ENCODE measurements at places on chromosomes 3 and 15.

- no peak for DNase-seq
Observed at GRCh38 chr3:99167071-99167470, 265.6 kb upstream of the DCBLD2 start.

DNA sequence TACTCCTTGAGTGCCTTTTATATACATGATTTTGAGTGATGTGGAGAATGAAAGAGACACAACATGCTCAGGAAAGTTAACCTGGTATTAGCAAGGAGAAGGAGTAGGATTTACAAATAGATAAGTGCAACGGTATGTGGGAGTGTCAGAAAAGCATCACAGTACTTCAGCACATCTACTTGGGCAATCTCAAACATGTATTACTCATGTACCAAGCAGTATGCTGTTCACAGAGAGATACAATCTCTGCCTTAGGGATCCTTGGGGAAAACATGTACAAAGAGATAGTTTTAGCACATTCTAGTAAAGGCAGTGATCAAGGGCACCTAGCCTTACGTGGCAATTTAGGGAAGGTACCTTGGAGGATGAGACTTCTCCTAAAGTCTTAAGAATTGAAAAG, 146.5 kb downstream of the FILIP1L start:
- no peak for DNase-seq

- DNase-seq: no peak
Observed at GRCh38 chr3:69547461-69547880, 161.6 kb upstream of the FRMD4B start.

- DNase-seq: no peak
Observed at GRCh38 chr3:51353691-51354090, 31.4 kb upstream of the MANF start.

GRCh38 chr3:32440611-32441350, 49.1 kb downstream of the CMTM7 start:
- DNase-seq: no peak

DNA sequence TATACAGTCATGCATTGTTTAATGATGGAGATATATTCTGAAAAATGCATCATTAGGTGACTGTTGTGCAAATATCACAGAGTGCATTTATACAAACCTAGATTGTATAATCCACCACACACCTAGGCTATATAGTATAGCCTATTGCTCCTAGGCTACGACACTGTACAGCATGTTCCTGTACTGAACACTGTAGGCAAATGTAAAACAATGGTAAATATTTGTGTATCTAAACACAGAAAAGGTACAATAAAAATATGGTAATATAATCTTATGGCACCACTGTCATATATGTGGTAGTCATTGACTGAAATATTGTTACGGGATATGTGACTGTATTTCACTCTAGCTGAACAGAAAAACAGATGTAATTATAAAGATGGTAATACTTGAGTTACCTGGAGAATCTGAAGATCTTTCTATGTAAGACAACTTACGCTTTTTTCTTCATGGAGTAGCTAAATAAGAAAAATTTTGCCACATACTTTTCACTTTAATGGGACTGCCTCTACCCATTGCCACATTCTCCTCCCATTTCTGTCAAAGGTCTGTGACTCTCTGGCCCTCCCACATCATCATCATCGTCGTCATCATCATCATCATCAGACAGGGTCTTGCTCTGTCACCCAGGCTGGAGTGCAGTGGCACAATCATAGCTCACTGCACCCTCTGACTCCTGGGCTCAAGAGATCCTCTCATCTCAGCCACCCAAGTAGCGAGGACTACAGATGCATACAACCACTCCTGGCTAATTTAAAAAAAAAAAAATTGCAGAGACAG, 7.2 kb downstream of the PCOLCE2 start:
- DNase-seq: no peak

DNA sequence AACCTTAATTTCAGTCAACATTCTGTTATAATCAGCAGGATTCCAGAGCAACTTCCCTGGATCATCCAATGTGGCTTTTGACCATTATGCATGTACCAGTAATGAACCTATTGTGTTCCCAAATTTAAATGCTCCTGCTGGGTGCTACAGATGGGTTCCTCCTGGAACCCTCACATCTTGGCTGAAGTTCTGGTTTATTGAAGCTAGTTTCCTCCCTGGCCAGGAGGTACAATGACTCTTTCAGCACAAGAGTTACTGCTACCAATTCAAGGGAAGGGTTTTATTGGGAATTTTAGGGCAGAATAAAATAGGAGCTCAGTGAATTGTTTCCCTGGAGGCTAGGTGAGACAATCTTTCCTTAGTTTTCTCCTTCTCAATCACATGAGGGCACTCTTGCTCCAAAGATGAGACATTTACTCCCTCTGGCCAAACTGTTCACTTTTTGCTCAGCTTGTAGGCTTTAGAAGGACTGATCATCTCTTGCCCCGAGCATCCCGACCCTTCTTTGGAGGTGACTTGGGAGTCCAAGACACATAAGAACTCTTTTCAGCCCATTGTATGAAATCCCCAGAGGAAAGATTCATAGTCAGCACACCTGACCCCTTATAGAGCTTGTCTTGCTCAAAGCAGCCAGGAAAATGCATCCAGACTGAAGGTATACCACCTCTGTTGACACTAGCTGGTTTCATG, 8.8 kb upstream of the NPHP3 start:
- DNase-seq: no peak

DNA sequence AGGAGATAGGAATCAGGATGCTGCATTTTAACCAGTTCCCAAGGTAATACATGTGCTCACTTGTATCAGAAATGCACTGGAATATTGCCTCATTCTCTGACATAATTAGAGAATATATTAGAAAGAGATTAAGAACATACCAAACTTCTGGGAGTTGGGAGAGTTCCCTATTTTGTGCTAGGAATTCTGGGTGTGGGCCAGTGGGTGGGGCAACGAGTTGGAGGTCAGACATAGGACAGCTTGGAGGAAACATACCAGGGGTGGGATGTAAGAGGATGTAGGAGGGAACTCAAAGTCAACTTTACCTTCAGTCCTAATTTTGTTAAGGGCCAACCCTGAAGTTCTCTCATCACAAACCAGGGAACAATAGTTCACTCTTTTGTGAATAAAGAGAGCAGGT, 83.6 kb downstream of the SLC7A14 start:
- DNase-seq: no peak

DNA sequence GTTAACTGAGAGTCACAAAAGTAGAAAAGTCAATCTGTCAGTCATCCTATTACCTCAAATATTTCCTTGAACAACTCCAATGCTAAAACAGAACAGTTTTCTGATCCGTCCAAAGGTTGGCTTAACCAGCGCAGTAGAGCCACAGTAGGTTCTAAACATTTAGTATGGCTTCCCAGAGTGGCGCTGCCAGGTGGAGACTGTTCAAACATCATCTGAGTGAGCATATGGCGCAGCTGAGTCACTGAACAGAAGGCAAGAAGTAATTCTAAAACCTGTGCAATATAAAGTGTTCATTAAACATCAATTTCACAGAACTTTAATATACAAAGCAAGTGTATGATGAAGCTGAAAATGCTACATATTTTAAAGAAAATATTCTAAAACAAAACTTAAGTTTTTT, 19.9 kb downstream of the CIP2A start:
- no peak for DNase-seq

GRCh38 chr3:17801131-17801530, 58.7 kb upstream of the TBC1D5 start:
- no peak for DNase-seq

DNA sequence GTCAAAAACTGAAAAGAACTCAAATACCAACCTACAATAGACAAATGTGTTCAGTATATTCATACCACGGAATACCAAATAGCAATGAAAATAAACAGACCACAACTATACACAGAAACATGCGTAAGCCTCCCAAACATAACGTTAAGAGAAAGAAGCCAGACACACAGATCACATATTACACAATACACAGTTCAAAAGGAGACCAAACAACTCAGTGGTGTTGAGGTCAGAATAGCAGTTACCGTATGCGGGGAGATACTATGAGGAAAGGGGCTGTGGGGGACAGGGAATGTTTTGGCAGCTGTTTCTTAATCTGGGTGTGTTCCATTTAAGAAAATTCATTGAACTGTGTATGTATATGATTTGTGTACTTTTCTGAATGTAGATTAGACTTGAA, 6.6 kb downstream of the OSBPL10 start:
- DNase-seq: no peak
